ENCODE measurements at places on chromosomes 7 and 10.

DNA sequence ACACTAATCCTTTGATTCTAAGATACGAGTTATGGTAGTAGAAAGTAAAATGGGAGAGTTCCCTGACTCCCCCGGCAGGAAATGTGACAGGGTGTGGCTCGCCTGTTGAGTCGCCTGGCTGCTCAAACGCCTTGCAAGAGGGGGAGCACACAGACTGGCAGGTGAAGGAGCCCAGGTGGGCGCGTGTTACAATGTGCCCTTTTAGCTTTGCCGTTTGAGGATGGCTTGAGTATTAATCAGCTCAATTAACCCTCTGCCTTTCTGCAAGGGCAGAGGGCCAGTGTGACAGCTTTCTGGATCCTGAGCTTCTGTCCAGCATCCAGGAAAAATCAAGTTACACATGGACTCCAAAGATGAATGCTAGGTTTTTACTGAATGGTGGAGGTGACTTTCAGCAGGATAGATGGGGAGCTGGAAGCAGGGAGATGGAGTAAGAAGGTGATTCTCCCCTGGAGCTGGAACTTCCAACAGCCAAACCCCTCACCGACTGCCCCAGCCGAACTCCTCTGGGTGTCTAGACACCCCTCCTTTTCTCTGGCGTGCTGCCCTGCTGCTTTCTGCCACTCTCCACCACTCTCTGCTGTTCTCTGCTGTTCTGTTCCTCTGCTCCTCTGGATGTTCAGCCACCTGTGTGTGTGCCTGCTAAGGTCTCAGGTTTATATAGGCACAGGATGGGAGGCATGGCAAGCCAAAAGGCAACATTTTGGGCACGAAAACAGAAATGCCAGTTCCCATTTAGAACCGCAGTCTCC lies 548.8 kb upstream of the KCND2 start:
- no peak for DNase-seq

- no peak for DNase-seq
Measured at GRCh38 chr7:131547589-131547988, 8.8 kb downstream of the PODXL start.

- DNase-seq = no peak
Measured at GRCh38 chr7:135251496-135252391, 18.1 kb downstream of the STRA8 start.

DNA sequence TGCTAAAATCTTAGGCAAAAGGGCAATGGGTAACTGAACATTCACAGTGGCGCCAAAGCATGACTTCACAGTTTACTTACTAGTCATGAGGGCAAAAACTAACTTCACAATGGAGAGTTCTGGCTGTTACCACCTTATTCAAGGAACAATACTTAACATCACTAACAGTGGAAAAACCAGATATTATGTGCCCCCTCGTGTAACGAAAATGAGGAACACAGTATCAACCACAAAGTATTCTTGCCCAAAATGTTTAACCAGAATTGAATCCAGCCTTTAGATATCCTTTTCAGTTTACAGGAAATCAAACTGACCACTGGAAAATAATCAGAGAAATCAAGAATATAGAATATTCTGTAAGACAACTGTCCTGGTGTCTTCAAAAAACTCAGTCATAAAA lies 9.5 kb downstream of the C7orf25 start:
- DNase-seq = no peak

GRCh38 chr10:48473704-48474103 lies 131.2 kb downstream of the ARHGAP22 start:
- DNase-seq = no peak

DNA sequence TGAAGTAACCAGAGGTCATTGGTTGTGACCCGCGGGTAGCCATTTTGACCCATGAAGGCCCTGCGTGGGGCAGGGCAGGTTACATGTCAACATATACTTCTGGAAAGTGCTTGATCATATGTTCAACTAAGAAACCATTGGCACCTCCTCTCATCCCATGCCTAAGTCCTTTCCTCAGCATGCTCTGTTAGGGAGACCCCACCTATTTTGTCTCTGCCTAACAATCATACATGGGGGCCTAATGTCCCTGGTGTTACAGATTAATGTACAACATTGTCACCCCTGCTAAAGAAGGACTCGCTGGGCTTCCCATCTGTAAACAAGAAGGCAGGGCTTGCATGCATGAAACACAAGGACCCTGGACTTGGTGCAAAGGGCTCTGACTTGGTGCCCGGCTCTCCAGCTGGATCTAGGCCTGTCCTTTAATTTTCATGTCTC lies 133.7 kb upstream of the TNS3 start:
- no peak for DNase-seq

- peak; percentile 57 for DNase-seq
Measured at GRCh38 chr7:116511552-116512519, 12.3 kb downstream of the CAV2 start.

- DNase-seq = peak; percentile 68
Measured at GRCh38 chr10:125144693-125145623, 15.4 kb downstream of the CTBP2 start.

DNA sequence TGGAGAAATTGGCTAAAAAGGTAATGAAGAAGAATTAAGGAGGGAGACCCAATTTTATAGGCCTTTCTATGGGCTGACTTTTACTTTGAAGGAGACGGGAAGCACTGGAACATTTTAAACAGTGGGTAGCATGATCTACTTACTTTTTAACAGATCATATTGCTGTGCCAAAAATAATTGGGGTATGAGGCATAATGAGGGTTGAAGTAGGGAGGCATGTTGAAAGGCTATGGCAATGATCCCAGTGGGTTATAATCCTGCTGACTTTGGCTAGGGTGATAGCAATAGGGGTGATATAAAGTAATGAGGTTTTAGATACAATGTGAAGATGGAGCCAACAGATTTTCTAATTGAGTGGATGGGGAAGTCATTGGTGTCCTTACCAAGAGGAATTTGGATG lies 73.2 kb downstream of the GPR37 start:
- DNase-seq = no peak

DNA sequence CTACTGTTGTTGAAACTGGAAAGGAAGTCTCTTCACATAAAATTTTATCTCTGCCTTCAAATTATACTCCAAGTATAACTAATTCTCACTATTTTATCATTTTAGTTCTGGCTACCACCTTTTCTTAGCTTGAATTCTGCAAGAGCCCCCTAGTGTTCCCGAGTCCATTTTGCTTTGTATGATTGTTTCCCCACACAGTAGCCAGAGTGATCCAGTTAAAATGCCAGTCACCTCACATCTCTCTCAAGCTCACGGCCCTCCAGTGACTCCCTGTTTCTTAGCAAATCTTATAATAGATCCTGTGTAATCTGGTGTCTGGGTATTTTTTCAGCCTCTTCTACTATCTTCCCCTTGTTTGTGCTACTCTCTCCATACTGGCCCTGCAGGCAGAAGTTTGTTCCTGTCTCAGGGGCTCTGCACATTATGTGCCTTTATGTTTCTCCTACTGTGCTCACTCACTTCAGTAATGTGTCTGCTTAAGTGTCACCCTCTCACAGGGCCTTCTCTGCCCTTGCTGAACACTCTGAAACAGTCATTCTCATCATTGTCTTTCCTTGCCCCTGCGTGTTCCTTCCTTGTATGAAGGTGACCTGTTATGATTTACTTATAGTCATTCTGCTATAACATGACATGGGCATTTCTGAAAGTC lies 8.9 kb downstream of the WAC start:
- no peak for DNase-seq

- DNase-seq = no peak
Measured at GRCh38 chr7:110418659-110419280, 672.2 kb upstream of the LRRN3 start.

DNA sequence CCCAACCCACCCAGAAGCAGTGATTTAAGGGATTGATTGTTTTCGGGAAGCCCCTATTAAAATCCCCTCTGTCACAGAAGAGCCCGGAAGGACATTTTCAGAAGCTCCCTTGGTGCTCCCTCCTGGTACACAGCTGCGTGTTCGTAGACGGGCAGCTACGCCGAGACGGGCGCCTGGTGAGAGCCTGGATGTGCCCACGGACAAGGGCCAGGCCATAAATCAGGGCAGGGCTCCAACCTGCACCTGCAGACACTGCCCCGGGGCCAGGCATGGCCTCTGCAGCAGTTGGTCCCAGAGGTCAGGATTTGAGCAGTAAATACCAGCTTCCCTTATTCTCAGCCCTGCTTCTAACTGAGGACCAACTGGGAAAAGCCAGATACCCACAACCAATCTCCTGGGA lies 106.8 kb downstream of the PAXIP1 start:
- DNase-seq = no peak

DNA sequence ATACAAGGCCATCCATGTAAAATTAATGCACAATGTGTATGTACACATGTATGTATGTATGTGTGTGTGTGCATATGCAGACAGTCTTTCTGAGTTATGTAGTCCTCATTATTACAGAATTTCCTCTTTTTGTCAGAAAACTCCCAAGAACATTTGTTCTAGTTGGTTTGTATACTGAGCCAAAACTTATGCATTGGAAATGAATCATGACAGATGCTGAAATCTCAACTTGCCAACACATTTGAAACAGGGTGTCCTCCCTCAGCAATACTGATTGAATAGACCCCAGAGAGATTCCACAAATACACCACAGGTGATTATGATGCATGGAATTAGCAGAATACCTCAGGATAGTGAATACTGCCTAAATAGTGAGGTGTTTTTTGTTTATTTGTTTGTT lies 472.9 kb upstream of the PCDH15 start:
- DNase-seq = no peak

- peak; percentile 80 for DNase-seq
Measured at GRCh38 chr10:121753726-121754476, 155.7 kb upstream of the FGFR2 start.

GRCh38 chr10:35399414-35400009 lies 63.2 kb downstream of the CCNY start:
- no peak for DNase-seq

- peak; percentile 24 for DNase-seq
Measured at GRCh38 chr10:126012485-126012884, 116.1 kb downstream of the FANK1 start.

- DNase-seq = no peak
Measured at GRCh38 chr7:100141555-100141949, 7.2 kb upstream of the LAMTOR4 start.

GRCh38 chr7:111752022-111752582 lies 189.8 kb upstream of the IMMP2L start:
- DNase-seq = peak; percentile 78

- DNase-seq = no peak
Measured at GRCh38 chr10:13165177-13165576, 3.8 kb downstream of the MCM10 start.

DNA sequence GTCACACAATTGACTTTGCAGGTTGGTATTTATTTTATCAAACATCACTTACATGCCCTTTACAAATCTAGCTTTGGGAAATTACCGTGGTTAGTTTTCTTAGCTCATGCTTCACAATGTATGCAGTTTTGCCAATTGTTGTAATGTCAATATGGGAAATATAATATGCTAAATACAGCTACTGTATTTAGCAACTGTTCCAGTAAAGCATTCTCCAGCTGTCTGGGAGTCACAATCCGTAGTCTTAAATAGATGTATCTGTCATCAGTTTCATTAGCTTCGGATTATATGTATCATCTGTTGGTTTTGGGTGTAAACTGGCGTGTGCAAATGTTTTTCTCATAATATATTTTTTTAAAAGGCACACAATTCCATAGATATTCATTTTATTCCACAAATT lies 19.4 kb upstream of the AHR start:
- no peak for DNase-seq

DNA sequence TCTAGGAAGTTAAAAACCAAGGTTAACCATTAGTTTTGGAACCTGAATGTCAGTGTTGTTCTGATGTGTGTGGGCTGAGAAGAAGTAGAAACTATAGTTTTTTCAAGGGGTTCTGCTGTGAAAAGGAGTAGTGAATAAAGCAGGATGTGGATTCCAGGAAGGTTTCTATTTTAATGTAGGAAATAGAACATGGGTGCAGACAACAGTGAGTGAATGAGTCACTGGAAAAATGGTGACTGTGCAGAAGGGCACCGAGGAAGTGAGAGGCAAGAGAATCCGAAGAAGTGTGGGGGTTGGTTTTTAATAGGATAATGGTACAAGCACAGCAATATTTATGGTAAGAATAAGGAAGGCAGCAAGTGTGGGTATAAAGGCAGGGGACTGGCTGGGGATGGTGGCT lies 120.4 kb downstream of the ARHGAP21 start:
- peak; percentile 55 for DNase-seq

GRCh38 chr7:47027695-47028240 lies 554.1 kb downstream of the TNS3 start:
- no peak for DNase-seq

DNA sequence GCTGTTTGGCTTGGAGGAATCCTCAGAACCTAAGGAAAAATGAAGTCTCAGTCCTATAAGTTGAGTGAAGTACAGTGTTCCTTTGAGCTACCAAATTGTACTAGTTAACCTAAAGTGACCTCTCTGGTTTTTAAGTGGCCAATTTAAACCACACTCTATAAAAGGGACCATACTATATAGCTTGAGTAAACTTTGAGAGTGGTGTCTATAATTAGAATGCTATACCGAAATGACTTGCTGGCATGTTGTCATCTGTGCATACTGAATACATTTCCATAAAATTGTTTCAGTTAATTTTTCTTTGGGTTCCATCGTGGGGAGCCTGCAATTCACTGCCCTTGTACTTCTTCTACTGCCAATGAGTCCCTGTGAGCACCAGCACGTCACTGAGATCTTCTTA lies 151.1 kb downstream of the DKK1 start:
- DNase-seq = no peak

GRCh38 chr7:55094092-55094690 lies 75.4 kb downstream of the EGFR start:
- no peak for DNase-seq

- DNase-seq = no peak
Measured at GRCh38 chr7:22604246-22604645, 104.3 kb upstream of the STEAP1B start.

GRCh38 chr7:151237244-151238189 lies 5.2 kb downstream of the CHPF2 start:
- DNase-seq = no peak

DNA sequence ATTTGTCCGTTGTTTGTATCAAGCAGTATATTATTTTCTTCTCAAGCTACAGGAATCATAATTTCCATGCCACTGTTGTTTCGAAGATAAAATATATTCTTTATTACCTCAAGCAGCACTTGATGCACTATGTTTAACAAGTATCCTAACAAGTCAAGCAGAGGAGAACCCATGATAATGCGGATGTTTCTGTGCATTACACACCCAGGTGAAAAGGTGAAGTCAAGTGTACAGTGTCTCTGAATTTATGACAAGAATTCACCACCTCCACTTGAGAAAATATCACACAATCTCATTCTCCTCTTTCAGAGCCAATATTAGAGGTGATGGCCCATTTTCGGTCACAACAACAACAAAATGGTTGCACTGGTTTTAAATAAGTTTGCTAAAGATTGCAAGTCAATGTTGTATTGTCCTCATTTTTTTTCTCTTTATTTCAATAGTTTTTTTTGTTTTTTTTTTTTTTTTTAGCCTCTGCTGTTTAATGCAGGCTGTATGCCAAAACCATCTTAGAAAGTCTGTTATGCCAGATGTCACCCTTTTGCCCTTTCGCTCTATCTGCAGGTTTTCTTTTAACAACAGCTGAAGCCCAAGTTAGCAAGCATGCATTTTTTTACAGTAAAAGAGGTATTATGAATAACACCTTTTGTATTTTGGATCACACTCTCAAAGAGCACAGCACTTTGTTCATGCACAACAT lies 568.7 kb upstream of the LRRN3 start:
- DNase-seq = no peak

Measured in fibroblast of pulmonary artery (primary cell).